Activated T-helper 1 cell treated with anti-CD3 and anti-CD28 coated beads, Interleukin-12 subunit alpha, Interleukin-12 subunit beta, Interleukin-2, Interleukin-4 antibody, amounts not matched to agents 30 ng/mL and 10 ng/mL and 1 ng/mL, durations not matched to agents 14 hours and 24 hours and 36 hours (primary cell): ENCODE measurements at places on chromosomes 7 and 10. TPM values are rescaled to one million over a fixed set of nuclear protein-coding genes. Genes with fewer than 3 reads are reported as not detected.
A peak's percentile ranks its signal among the peaks of the same experiment; 100 is the strongest.

- H3K36me3 ChIP-seq, result peaks cover 18% of the 10 kb centered on the region
- no peak for DNase-seq
- H3K4me1 ChIP-seq, result peaks cover 35% of the 10 kb centered on the region
- no peak overlapping the region for H3K4me3 ChIP-seq
Observed at GRCh38 chr7:37109016-37109683, 339.5 kb downstream of the ELMO1 start.

DNA sequence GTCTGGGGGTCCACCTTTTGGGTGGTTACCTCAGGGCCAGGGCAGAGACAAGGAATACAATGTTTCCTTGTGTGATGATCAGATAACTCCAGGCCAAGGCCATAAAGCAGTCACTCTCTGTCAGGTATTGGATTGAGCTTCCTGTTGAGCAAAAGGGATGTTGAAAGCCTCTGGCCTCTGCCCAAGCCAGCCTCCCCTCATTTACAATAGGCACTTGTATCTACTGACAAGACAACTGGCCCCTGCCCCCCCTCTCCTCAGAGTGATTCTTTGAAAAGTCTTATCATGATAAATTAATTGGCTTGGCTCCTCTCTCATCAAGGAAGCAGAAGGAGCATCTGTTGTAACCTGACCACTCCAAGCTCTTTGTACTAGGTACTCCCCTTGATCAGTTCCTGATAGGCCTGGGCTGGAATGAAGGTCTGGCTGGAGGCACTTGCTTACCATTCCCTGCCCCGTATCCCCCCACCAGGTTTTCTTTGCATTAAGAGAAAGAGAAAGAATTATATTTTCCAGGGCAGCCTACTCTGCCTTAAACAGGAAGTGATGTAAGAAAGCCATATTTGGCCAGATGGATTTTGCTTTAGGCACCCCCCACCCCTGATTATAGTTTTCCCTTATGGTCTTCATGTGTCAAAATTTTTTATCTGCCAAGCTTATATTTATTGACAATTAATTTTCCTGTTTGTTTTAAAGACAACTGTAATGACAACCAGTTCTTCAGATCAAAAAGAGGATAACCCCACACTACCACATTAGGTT lies 42.1 kb upstream of the HPS1 start:
- no peaks in the 10 kb centered on the region for H3K27me3 ChIP-seq
- H3K27ac ChIP-seq, result no peak overlapping the region
- no peak for DNase-seq
- H3K4me3 ChIP-seq, result no peak overlapping the region

GRCh38 chr10:122042836-122043235 lies 53.9 kb downstream of the TACC2 start:
- no peaks in the 10 kb centered on the region for H3K4me1 ChIP-seq
- no peak overlapping the region for H3K4me3 ChIP-seq
- H3K27me3 ChIP-seq, result no peaks in the 10 kb centered on the region
- H3K36me3 ChIP-seq, result no peaks in the 10 kb centered on the region
- DNase-seq, result no peak

- no peak for DNase-seq
- H3K4me1 ChIP-seq, result peaks cover 61% of the 10 kb centered on the region
- no peak overlapping the region for H3K27ac ChIP-seq
- H3K27me3 ChIP-seq, result no peaks in the 10 kb centered on the region
Observed at GRCh38 chr7:148702876-148703670, 4.4 kb downstream of the CUL1 start.

- no peak overlapping the region for H3K4me3 ChIP-seq
- no peaks in the 10 kb centered on the region for H3K36me3 ChIP-seq
- H3K4me1 ChIP-seq, result no peaks in the 10 kb centered on the region
- no peak overlapping the region for H3K27ac ChIP-seq
- no peak for DNase-seq
Observed at GRCh38 chr10:19347621-19348020, 299.0 kb downstream of the MALRD1 start.

- H3K27ac ChIP-seq, result peak overlapping the region; percentile 75
- no peaks in the 10 kb centered on the region for H3K27me3 ChIP-seq
- peaks cover 23% of the 10 kb centered on the region for H3K36me3 ChIP-seq
- peak; percentile 25 for DNase-seq
- peaks cover 50% of the 10 kb centered on the region for H3K4me1 ChIP-seq
Observed at GRCh38 chr10:70232155-70232858, 922 bp downstream of the PPA1 start.

DNA sequence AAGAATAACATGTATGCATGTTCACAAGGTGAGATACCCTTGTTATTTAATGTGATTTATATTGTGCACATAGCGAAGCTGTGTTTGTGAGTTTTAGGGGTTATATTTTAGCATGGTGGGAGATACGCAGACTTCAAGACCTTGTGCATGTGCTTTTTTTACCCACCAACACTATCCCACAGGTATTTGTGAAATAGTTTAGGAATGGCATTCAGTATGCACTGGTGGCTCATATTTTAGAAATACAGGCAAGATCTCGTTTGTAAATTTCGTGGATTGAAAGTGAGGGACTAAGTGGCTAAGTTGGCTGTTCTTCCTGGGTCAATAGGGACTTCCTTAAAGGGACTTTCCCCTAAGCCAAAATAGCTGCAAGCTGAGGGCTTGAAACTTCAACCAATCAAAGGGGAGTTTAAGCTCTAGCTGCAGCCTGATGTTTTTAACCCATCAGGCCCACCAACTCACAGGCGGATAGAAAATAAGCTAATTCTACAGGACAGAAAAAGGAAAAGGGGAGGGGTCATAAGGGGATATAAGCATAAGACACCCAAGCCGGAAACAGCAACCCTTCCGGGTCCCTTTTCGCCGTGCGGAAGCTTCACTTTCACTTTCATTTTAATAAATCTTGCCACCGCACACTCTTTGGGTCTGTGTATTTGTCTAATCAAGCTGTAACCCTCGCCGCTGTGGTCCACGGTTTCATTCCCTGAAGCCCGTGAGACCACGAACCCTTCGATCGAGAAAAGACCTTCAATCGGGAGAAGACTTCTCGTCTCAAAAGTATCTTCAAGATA lies 291.0 kb downstream of the GPR158 start:
- DNase-seq, result no peak
- no peaks in the 10 kb centered on the region for H3K4me1 ChIP-seq
- no peaks in the 10 kb centered on the region for H3K27me3 ChIP-seq
- H3K4me3 ChIP-seq, result no peak overlapping the region
- H3K36me3 ChIP-seq, result no peaks in the 10 kb centered on the region

GRCh38 chr10:80409121-80409520 lies 770 bp downstream of the PRXL2A start:
- DNase-seq, result no peak
- H3K27ac ChIP-seq, result no peak overlapping the region
- peaks cover 20% of the 10 kb centered on the region for H3K27me3 ChIP-seq
- H3K4me3 ChIP-seq, result peak overlapping the region; percentile 70

DNA sequence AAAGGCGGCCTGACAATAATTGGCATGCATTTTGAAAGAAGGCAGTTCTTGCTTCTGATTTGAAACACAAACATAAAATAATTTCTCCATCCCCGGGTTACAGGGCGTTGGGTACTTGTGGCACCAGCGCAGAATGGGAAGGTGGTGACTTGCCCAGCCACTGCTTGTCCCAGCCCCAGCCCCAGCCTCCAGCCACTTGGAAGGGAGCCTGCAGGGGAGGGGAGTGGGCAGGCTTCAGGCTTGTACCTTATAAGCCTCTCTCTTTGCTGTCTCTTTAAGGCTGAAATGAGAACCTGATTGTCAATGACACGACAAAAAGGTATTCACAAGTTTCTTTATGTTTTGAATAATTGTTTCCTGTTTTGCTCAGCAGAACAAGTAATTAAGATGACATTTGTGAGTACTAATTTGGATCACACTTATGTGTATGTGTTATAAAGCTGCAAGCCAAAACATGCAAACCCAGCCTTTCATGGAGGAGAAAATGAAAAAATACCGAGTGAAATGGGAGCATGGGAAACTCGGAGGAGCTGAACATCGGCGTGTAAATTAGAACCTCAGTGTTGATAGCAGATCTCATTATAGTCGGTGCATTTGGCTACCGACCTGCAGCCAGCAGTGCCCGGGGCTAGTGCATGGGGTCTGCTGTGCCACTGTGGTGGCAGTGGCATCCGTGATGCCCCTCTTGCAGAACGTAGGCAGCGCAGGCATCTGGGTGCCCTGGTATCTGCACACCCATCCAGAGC lies 129.9 kb downstream of the EBF3 start:
- H3K4me1 ChIP-seq, result no peaks in the 10 kb centered on the region
- H3K27me3 ChIP-seq, result no peaks in the 10 kb centered on the region
- no peak for DNase-seq

- no peak overlapping the region for H3K4me3 ChIP-seq
- H3K27me3 ChIP-seq, result peaks cover 10% of the 10 kb centered on the region
- no peaks in the 10 kb centered on the region for H3K36me3 ChIP-seq
- no peaks in the 10 kb centered on the region for H3K4me1 ChIP-seq
Observed at GRCh38 chr10:14451341-14451740, 120.6 kb upstream of the FRMD4A start.

DNA sequence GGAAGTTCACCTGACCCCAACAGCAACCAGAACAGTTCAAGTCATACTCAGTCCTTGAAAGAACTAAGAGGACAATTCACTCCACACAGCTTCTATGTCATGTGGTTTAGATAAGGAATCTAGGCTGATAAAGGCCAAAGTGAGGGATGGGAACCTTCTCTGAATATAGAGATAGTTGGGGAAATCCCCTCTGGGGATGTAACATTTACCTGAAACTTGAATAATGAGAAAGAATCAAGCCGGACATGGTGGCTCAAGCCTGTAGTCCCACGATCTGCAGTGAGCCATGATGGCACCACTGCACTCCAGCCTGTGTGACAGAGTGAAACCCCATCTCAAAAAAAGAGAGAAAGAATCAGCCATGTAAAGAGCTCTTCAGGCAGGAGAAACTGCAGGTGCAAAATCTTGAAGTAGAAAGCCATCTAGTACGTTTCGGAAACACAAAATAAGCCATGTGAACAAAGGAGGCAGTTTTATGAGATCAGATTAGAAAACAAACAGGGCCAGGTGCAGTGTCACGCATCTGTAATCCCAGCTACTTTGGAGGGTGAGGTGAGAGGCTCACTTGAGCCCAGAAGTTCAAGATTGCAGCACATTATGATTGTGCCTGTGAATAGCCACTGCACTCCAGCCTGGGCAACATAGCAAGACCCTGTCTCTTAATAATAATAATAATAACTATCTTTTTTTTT lies 4.5 kb upstream of the DNMBP start:
- no peak overlapping the region for H3K27ac ChIP-seq
- H3K27me3 ChIP-seq, result peaks cover 16% of the 10 kb centered on the region
- H3K4me3 ChIP-seq, result no peak overlapping the region
- DNase-seq, result no peak

DNA sequence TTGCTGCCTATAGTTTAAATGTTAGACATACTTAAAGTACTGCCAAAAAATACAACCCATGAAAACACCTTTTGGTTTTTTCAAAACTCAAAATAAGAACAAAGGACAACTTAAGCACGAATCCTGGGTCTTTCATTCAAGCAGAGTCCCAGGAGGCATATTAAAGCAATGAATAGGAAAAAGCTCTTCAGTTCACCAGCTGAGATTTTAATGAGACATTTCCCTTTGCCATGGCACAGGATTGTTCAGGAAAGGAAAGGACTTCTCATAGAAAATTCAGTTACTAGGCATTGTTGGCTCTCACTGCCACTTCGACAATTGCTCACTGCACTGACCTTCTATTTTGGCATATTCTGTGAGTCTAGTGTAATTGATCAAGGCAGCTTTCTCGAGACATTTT lies 133.5 kb upstream of the FEZF1 start:
- H3K36me3 ChIP-seq, result no peaks in the 10 kb centered on the region
- no peak overlapping the region for H3K27ac ChIP-seq
- no peak for DNase-seq
- H3K27me3 ChIP-seq, result no peaks in the 10 kb centered on the region
- H3K4me1 ChIP-seq, result no peaks in the 10 kb centered on the region
- no peak overlapping the region for H3K4me3 ChIP-seq

- peaks cover 7% of the 10 kb centered on the region for H3K27me3 ChIP-seq
- no peaks in the 10 kb centered on the region for H3K4me1 ChIP-seq
- no peaks in the 10 kb centered on the region for H3K36me3 ChIP-seq
- H3K27ac ChIP-seq, result no peak overlapping the region
- no peak for DNase-seq
- H3K4me3 ChIP-seq, result no peak overlapping the region
Observed at GRCh38 chr10:113739577-113739976, 11.9 kb upstream of the PLEKHS1 start.

DNA sequence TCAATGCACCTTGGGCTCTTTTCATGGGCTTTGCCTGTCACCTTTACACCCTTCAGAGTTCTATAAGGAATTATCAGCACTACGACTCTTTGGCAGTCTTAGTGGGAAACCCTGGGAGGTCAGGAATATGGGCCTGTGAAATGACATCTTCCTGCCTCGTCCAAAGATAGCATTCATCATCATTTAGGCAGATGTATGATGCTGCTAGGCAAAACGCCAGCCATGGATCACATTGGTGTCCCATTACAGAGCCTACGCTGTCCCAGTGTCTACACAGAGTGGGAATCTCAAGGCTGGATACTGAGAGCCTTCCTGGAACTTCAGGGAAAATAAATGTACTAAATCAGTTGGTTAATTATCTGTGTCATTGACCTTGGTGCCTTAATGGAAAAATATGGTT lies 259.4 kb upstream of the CELF2 start:
- no peak for DNase-seq
- H3K27me3 ChIP-seq, result peaks cover 2% of the 10 kb centered on the region
- H3K4me3 ChIP-seq, result no peak overlapping the region
- H3K27ac ChIP-seq, result no peak overlapping the region

DNA sequence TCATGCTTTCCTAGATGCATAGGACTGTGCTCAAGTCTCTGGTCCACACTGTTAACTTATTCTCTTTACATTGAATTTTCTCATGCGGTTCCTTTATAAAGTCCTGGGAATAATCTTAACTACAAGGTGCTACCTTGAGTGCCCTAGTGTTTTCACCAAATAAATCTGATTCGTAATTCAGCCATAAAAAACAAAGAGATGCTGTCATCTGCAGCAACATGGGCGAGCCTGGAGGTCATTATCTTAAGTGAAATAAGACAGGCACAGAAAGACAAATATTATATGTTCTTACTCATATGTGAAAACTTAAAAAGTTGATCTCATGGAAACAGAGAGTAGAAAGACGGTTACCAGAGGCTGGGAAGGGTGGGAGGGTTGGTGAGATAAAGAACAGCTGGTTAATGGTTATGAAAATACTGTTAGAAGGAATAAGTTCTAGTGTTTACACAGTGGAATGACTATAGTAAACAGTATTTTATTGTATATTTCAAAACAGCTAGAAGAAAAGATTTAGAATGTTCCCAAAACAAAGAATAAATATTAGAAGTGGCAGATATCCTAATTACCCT lies 38.3 kb downstream of the NT5C3A start:
- H3K4me3 ChIP-seq, result no peak overlapping the region
- H3K27me3 ChIP-seq, result no peaks in the 10 kb centered on the region
- DNase-seq, result no peak
- H3K36me3 ChIP-seq, result peaks cover 18% of the 10 kb centered on the region

The UNCX gene
- total RNA-seq, result not detected in 2 replicates

The SLC26A3 gene
- total RNA-seq, result not detected in 2 replicates

The SORCS1 gene
- not detected in 2 replicates for total RNA-seq

The HMX2 gene
- total RNA-seq, result not detected in 2 replicates

The MICU1 gene
- total RNA-seq, result 28.4 and 29.5 TPM in 2 replicates

The ACTR3C gene
- 8.2 and 9.8 TPM in 2 replicates for total RNA-seq

The TUBB8 gene
- not detected in 2 replicates for total RNA-seq

The SLIT1 gene
- total RNA-seq, result 0.08 and 0.15 TPM in 2 replicates

The NEUROD6 gene
- total RNA-seq, result not detected in 2 replicates
